T-helper 1 cell (primary cell): ENCODE measurements at places on chromosomes 2 and 18.

DNA sequence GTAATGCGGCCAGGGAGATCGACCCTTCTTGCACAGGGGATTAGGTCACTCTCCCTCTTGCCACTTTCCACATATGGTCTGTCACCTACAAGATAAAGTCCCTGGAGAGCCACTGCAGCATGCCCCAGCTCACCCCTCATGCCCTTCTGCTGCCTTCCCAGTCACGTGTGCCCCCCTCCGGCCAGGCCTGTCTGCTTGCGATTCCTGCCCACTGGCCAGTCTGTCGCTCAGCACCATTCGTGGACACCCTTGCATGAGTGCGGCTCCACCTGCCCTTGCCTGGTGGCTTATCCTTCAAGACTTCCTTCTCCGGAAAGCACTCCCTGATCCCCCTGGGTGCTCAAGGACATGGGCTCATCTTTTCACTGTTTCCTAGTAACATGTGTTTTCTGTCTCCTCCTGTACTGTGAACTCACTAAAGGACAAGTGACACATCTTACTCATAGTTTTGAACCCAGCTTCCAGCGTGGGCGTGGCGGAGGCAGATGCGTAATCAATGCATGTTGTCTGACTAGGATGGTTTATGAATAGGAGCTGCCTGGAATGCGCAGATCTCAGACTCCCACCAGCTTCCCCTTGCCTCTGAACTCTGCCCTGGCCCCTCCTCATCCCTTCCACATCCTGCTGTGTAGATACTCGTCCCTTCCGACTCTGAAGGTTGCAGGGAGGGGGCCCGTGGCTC lies 7.8 kb upstream of the NT5DC4 start:
- DNase-seq = no peak

- no peak for DNase-seq
Observed at GRCh38 chr2:206520450-206520849, 77.1 kb downstream of the ADAM23 start.

GRCh38 chr18:70194227-70194890 lies 11.1 kb downstream of the RTTN start:
- DNase-seq = no peak

GRCh38 chr2:196759378-196759706 lies 40.1 kb downstream of the GTF3C3 start:
- DNase-seq = no peak

GRCh38 chr2:84878459-84878858 lies 2.4 kb downstream of the TRABD2A start:
- no peak for DNase-seq
